HEK293T (cell line): ENCODE measurements at places on chromosomes 3 and 15.

DNA sequence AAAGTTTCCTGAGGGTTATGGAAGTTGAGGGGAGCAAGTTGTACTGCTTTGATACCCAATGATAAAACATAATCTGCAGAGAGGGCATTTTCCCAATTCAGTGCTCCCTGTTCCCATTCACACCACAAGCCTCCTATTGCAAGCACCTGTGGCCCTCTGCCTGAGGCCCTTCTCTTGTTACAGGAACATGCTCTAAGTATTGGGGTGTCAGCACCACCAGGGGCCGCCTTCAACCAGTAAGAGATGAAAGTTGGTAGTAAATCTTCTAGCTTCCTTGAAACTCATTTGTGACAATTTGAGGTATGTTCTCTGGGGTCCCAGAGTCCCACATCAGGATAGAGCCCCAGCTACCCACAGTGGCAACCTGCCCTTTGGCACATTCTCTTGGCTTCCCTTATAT, 265.4 kb upstream of the ARHGEF26 start:
- DNase-seq = no peak

DNA sequence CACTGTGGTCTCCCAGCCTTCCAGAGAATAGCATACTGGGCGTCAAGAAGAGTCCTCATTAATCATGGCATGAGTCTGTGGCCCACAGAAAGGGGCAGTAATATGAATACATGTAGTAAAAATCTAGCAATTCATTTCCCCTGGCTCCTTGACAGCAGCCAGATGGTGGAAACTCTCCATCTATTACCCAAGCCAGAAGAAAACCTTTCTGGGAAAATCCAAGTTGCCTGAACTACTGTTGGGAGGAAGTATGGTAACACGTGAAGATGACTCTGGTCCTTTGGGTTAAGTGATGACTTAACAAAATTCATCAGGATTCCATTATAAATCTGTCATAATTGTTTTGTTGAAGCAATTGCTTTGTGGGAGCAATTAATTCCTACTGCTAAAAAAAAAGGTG, 530.5 kb downstream of the FHIT start:
- DNase-seq = no peak

DNA sequence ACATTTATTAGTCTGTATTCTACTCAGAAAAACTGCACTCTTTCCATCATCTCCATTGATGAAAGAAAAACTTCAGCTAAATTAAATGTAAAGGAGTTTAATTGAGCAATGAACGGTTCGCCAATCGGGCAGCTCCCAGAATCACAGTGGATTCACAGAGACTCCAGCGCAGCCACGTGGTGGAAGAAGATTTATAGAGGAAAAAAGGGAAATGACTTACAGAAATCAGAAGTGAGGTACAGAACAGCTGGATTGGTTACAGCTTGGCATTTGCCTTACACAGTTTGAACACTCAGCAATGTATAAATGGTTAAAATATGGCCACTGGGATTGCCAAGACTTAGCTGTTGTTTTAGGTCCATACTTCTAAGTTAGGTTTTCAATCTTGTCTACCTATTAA, 2.8 kb upstream of the SUCLG2 start:
- DNase-seq = no peak

- DNase-seq = no peak
These were observed 227.6 kb upstream of the MME start for GRCh38 chr3:154852515-154852914.

DNA sequence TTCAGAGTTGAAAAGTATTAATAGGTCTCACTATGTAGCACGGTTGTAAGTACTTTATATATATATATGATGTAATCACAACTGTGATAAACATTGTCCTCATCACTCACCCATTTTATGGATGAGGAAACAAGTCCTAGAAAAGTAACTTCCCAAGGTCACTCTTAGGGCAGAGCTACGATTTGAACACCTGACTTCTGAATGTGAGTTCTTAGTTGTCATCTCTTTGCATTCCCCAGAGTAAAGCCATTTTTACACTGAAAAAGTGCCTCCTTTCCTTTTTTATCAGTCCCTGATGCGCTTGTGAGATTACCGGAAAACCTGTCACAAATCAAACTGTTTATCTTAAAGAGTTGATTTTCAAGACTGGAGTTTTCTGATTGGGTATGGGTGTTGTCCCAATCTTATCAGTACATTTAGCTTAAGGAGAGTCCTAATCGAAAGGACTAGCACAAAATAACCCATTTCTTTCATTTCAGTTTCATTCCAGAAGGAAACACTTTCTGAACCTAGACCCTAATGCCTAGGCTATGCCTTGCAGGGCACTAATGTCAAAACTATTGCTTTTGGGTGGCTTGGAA, 2.3 kb upstream of the EDEM1 start:
- DNase-seq = no peak

DNA sequence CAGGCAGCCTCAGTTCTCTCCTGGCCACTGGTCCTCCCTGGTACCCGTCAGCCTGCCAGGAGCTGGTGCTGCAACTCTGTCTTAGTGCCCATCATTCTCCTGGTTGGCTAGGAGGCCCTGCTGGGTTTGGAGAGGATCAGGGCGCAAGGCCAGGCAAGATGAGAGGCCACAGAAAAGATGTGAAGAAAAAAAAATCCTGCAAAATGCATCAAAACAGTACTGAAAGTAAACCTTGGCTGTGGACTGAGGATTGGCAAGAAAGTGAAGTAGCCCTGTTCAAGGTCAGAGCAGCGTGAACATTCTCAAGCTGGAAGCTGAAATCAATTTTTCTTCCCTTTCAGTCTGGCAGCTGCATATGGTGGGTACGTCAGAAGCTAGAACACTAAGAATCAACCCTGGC, 74.2 kb downstream of the GTF2E1 start:
- DNase-seq = no peak

GRCh38 chr3:35549690-35550089, 89.6 kb upstream of the ARPP21 start:
- no peak for DNase-seq

DNA sequence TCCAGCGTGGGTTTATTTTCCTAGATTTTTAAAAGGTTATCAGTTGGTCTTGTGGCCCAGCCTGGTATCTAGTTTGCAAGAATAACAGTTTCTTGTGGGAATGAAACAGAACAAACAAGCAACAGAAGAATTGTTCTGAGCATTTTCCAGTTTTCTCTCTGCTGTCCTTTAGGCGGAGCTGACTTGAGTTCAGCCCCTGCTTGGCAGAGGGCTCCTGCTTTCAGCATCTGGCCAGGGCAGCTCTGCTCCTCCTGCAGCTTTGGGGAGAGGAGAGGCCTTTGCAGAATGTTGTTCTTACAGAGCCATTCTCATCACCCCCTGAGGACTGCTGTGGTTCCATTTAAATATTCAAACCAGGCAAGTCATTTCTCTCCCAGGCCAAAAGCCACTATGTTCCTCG, 117.7 kb downstream of the ALDH1A2 start:
- no peak for DNase-seq

DNA sequence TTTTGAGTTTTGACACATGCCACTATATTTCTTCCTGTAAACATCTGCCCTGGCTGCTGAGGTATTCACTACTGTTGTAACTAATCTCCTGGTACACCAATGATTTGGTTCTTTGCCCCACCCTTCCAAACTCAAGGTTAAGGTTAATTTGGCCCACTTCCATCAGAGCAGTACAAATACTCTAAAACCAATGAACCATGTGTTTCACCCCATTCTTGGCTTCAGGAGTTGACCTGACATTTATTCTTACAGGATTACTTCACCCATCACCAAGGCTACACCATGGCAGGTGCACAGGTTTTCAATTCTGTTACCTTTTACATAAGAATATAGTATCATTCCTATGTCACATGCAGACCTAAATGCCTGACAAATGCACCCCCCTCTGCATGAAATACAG, 1179.9 kb downstream of the ZPLD1 start:
- no peak for DNase-seq

DNA sequence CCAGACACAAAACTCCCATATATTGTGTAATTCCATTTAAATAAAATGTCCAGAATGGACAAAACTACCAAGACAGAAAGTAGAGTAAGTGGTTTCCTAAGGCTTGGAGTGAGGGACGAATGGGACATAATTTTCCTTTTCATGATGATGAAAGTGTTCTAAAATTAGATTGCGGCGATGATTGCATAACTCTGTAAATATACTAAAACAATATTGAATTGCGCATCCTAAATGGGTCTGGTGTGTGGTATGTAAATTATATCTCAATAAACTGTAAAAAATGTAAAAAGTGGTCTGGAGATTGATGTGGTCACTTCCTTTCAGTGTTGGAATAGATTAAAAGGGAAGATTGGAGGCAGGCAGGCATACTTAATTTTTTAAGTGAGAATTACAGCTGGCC, 105.9 kb upstream of the KCNAB1 start:
- DNase-seq = no peak

- no peak for DNase-seq
These were observed 316.5 kb upstream of the ICE2 start for GRCh38 chr15:60795471-60795870.

- DNase-seq = no peak
These were observed 8.7 kb upstream of the GRM2 start for GRCh38 chr3:51698209-51698608.
